ENCODE measurements at places on chromosomes 5 and 9. TPM values are rescaled to one million over a fixed set of nuclear protein-coding genes. Genes with fewer than 3 reads are reported as not detected.

The GPR21 gene
- 0.59 TPM for total RNA-seq

The SPATA31A5 gene
- total RNA-seq = not detected

The POU5F2 gene
- 1.0 TPM for total RNA-seq

The PTTG1 gene
- total RNA-seq = 425 TPM

The RGMB gene
- 33.8 TPM for total RNA-seq

The RFESD gene
- total RNA-seq = 3.6 TPM

The WDR70 gene
- 46.2 TPM for total RNA-seq

The NKD2 gene
- total RNA-seq = 3.2 TPM

The EDIL3 gene
- total RNA-seq = 7.8 TPM

The HTR1A gene
- not detected for total RNA-seq

The SLC36A3 gene
- total RNA-seq = not detected
